ENCODE measurements at places on chromosomes 6 and 20.
A peak's percentile ranks its signal among the peaks of the same experiment; 100 is the strongest.

DNA sequence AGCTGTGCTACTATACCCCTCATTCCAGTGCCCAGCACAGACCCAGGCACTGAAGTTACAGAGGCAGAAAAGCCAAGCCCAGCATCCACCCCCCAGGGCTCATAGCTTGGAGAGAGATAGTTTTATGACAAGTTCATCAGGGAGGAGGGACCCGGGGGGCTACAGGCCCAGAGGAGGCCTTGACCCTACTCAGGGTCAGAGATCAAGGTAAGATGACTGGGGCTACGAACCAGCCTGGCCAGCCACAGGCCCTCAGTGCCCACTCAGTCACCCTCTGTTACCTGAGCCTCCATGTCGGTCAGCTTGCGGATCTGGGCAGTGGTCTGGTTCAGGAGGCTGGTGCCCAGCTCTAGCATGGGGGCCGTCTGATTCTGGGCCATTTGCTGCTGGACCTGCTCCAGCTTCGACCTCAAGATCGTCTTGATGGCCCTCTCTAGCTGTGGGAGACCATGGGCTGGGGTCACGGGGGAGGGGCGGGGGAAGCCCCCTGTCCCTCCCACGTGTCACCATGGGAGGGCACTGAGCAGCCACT lies 26.1 kb downstream of the ANGPT4 start:
- no peak for DNase-seq

- no peak for DNase-seq
Observed at GRCh38 chr20:63738687-63739129, 868 bp upstream of the SLC2A4RG start.

DNA sequence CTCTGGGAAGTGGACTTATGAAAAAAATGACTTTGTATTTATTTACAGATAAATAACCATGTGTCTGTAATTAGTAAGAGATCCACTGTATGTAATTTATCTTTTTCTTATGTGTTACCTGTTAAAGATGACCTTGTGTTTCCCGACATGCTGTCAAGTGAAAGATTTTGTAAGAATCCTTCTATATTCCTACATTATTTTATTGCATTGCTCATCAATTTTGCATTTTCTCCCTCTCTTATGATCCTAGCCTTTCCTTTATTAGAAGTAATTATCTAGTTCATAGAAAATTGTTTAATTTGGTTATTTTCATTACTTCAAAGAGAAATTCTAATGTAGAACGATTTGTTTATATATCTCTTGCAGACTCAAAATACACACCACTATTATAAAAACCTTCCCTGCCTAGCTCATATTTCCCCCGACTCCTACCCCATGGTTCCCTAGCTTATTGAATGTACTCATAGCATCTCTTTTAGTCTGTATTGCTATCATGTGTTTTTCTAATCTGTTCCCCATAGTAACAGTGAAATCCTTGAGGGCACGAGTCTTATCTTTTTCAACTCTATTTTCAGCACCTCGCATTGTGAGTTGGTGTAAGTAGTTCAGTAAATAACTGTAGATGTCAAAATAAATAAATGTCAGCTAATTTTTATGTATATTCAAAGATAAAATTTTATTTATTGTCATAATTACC lies 774.4 kb downstream of the HDGFL1 start:
- no peak for DNase-seq

DNA sequence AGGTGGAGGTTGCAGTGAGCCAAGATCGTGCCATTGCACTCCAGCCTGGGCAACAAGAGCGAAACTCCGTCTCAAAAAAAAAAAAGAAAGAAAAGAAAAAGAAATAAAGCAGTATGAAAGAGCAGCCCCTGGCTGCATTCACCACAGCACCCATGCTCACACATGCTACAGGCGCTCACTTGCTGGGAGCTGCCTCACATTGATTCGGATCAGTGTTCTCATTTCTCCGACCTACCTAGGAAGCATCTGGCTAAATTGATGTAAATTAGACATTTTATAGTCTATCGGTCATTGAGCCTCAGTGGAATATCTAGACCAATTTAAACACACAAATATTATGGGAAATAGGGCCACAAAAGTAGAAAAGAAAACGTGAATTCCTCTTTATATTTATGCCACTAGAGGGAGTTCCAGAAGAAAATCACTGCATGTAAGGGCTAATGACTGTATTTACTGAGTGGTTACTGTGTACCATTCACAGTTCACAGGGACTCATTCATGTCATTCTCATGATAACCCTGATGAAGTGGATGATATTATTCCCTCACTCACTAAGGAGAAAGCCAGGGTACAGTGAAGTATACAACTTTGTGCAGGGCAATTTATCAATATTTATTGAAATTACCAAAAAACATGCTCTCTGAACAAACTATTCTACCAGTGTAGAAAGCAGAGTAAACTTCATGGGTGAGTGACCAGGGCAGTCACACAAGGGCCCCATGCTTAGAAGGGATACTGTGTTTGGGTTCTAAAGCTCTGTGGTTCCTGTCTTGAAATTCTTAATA lies 5.3 kb upstream of the MOG start:
- DNase-seq: no peak

GRCh38 chr6:2237001-2237400 lies 8.4 kb downstream of the GMDS start:
- DNase-seq: no peak

GRCh38 chr20:12644461-12644860 lies 364.3 kb upstream of the SPTLC3 start:
- DNase-seq: no peak

GRCh38 chr20:63657260-63657936 lies 714 bp upstream of the RTEL1 start:
- no peak for DNase-seq

GRCh38 chr6:71412559-71413140 lies 124.0 kb downstream of the OGFRL1 start:
- DNase-seq: no peak

DNA sequence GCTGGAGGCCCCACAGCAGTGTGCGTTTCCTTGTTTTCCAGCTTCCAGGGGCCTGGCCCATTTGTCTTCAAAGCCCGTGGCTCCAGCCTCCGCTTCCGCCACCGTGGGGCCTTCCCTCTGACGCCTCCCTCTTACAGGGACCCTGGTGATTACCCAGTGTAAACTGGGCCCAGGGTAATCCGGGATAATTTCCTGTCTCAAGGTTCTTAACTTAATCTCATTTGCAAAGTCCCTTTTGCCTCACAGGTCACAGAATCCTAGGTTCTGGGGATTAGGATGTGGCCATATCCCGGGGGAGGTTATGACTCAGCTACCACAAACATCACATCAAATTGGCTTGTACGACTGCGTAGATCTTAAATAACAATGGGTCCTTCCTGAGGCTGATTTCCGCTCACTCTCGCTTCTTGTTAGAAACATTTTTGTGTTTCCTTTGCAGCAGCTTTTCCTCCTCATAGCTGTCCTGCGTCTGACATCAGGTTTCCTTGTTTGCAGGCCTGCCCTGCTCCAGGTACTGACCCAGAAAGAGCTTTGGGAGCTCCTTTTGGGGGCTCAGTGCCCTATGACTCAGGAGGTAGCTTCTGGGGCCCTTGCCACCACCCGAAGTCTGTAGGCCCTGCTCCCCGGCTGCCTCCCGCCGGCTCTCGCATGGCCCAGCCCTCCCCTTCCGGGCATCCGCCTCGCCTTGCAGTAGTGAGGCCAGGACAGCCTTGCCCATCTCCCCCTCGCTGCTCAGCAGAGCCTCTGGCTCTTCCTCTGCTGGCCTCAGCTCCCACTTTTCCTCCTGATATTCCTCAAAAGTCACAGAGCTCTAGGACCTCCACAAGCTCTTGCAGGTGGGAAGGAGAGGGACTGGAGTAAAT lies 100.5 kb downstream of the ERMARD start:
- DNase-seq: no peak

- no peak for DNase-seq
Observed at GRCh38 chr6:134238960-134239795, 78.7 kb downstream of the SGK1 start.

GRCh38 chr6:139778688-139779087 lies 404.2 kb upstream of the CITED2 start:
- no peak for DNase-seq

- peak; percentile 56 for DNase-seq
Observed at GRCh38 chr20:3811467-3812258, 8.7 kb upstream of the AP5S1 start.

DNA sequence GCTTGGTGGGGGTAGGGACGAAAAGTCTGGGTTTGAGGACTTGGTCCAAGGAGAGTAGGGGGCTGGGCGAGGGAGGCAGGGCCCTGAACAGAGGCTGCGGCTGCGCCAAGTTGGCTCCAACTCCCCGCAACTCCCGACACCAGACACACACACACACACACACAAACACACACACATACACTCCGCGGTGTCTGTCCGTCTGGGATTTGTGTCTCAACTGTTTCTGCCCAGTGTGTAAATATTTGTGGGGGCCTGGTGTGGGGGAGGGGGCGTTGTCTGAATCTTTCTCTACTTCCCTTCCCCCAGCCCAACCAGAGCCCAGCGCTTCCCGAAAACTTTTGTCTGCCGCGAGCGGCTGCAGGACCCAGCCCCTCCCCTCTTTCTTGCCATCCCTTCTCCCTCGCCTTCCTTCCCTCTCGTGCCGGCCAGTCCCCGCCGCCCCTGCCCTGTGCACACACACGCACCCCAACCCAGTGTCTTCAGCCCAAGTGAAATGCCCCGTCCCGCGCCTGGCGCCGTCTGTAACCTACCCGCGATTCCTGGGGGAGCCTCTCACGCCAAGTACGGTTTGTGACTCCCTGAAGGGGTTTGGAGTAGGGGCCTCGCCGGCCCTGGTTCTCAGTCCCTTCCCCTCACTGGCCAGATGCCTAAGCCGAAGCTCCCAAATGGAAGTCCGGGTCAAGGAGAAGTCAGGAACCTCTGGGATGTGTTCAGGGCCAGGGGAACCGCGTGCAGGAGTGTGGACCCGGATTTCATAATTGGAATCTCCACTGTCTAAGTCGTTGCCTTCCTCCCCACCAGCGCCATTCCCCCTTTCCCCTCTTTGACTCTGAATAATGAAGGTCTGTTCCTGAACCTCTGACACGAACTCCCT lies 904 bp downstream of the MDFI start:
- DNase-seq: no peak

DNA sequence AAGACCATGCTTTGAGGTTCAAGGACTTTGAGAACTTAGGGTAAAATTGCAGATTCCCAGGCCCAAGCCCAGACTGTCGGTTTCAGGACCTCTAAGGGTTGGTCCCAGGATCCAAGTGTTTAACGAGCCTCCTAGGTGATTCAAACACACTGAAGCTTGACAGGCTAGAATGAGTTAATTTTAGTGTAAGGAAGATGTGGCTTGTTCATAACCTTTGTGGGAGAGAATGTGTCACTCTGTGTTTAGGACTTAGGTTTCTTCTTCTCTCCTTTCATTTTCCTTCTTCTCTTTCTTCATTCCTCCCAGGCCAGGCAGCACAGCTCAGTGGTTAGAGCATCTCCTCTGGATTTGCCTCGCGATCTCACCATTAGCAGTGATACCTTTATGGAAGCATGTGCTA lies 104.8 kb upstream of the KCNG1 start:
- DNase-seq: no peak

GRCh38 chr20:10654630-10655029 lies 19.2 kb downstream of the JAG1 start:
- DNase-seq: no peak

DNA sequence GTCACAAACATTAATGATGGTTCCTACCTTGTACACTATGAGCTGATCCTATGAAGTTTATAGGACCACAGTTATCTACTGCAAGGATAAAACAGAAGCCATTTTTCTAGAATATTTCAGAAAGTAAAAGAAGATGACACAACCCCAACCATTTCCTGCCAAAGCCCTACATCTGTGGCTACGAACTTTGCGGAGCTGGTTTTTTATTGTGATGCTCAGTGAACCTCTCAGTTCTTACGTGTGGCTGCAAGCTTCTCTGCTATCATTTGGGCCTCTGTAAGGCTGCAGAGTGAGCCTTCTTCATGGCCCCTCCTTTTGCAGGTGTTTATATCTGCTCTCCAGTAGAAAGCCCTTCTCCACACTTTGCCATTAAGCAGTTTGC lies 17.8 kb upstream of the TAGAP start:
- no peak for DNase-seq

GRCh38 chr6:34584694-34585093 lies 28.6 kb upstream of the SPDEF start:
- no peak for DNase-seq

GRCh38 chr6:134447423-134447822 lies 129.5 kb upstream of the SGK1 start:
- no peak for DNase-seq

DNA sequence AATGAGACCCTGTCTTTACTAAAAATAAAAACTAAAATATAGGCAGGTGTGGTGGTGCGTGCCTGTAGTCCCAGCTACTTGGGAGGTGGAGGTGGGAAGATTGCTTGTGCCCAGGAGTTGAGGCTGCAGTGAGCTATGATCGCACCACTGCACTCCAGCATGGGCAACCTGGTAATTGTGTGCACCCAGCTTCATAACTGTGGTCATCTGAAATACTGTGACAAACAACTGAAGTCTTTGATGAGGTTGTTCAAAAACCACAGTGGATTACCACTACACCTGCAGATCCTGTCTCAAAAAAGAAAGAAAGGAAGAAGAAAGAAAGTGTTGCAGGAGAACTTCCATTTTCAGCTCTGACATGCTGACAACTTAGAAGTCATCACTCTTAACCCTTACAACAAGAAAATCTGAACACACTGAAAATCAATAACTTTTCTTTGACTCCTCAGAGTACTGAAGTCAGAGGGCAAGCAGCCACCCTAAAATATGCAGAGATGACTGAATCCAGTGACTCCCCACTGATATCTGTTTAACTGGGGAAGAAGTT lies 13.8 kb upstream of the ZBP1 start:
- DNase-seq: no peak

- DNase-seq: no peak
Observed at GRCh38 chr6:138417493-138418117, 13.6 kb downstream of the HEBP2 start.

- DNase-seq: no peak
Observed at GRCh38 chr6:97316978-97317377, 34.0 kb upstream of the MMS22L start.

DNA sequence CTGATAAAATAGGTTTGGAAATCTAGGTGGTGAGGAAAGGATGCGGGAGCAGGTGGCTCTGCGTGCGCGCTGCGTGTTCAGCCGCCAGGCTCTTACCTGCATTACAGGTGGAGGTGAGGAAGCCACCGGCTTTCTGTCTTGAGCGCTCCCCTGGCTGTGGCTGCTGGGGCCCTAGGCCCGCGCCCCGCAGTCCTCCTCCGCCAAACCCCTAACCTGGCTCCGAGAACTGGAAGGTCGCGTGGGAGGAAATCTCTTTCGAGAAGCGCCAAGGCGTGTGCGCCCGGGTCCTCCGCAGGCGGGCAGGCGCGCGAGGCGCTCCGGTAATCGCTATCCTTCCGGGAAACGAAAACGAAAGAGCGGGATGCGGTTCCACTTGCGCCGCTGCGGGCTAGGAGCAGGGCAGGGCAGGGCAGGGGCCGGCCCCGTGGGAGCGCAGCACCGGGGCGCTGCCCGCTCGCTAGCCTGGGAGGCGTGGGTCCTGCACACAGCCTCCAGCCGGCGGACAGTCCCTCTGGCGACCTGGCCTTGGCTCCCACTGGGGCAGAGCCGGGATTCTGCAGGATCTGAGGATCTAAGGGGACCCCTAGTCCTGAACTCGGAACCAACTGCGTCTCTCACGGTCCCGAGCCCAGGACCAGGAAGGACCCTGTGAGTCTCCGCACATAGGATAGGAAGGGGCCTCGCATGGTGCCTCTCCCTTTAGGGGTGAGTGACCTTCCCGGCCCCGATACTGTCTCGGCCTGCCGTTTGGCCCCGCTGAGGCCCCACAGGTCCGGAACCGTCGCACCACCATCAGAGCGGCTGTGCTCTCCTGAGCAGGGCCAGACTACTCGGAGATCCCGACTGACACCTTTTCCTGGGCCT lies at the start of gene ETV7:
Gene ETV7, minus strand, starts transcription at position 230 of the 864 bp plus-strand sequence. Its CDS starts 128 bp downstream, at position 102.
- no peak for DNase-seq

GRCh38 chr6:4790158-4790899 lies 14.1 kb downstream of the CDYL start:
- DNase-seq: no peak
